Effector memory CD8-positive, alpha-beta T cell (primary cell): ENCODE measurements at places on chromosomes 16 and 17.
A peak's percentile ranks its signal among the peaks of the same experiment; 100 is the strongest.

- H3K27ac ChIP-seq = no peak overlapping the region
- H3K4me3 ChIP-seq = no peak overlapping the region
- peaks cover 47% of the 10 kb centered on the region for H3K4me1 ChIP-seq
Observed at GRCh38 chr17:76437467-76438402, 15.2 kb downstream of the UBE2O start.

DNA sequence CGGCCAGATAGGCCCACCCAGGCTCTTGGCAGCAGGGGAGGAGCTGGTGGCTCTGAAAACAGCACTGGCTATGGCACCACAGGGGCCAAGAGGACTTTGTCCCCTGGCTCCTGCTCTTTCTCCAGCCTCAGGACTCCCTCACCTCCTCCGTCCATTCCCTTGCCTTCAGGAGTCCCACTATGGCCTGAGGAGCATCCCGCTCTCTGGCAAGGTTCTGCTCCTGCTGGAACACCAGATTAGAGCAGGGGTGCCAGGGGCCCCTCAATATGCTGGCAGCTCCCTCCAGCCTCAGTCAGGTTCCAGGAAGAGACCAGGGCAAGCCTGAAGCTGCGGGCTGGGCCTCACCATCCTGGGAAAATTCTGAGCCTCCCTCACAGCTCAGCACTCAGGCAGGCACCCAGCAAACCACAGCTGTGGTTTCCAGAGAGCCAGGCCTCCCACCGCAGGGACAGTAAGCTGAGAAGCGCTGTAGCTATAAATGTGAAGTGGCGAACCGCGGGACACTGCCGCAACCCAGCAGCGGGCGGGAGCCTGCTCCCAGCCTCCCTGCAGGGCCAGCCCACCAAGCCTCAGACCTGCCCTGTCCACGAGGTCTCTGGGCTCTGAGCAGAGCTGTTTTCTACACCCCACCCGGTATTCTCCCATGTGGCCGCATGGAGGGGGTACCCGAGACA lies 25.7 kb downstream of the C17orf100 start:
- H3K4me3 ChIP-seq = peak overlapping the region; percentile 18
- H3K36me3 ChIP-seq = no peaks in the 10 kb centered on the region
- H3K4me1 ChIP-seq = peaks cover 4% of the 10 kb centered on the region
- peaks cover 47% of the 10 kb centered on the region for H3K27me3 ChIP-seq

- H3K27me3 ChIP-seq = no peaks in the 10 kb centered on the region
- H3K36me3 ChIP-seq = peaks cover 12% of the 10 kb centered on the region
- peak overlapping the region; percentile 87 for H3K27ac ChIP-seq
- DNase-seq = no peak
- H3K4me1 ChIP-seq = peaks cover 51% of the 10 kb centered on the region
- H3K4me3 ChIP-seq = no peak overlapping the region
Observed at GRCh38 chr16:79276501-79276900, 324.0 kb downstream of the MAF start.

DNA sequence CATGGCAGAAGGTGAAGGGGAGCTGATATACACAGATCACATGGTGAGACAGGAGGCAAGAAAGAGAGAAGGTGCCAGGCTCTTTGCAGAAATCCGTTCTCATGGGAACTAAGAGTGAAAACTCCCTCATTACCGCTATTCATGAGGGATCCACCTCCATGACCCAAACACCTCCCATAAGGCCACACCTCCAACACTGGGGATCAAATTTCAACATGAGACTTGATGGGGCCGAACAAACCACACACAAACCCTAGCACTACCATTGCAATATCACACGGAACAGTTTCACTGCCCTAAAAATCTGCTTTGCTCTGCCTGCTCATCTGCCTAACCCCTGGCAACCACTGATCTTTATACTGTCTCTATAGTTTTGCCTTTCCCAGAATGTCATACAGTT lies 34.8 kb downstream of the C17orf67 start:
- H3K27me3 ChIP-seq = no peaks in the 10 kb centered on the region
- no peaks in the 10 kb centered on the region for H3K4me1 ChIP-seq
- H3K4me3 ChIP-seq = no peak overlapping the region
- no peak for DNase-seq
- no peak overlapping the region for H3K27ac ChIP-seq

GRCh38 chr16:24544640-24545039 lies 5.3 kb downstream of the RBBP6 start:
- H3K4me3 ChIP-seq = peak overlapping the region; percentile 44
- no peaks in the 10 kb centered on the region for H3K27me3 ChIP-seq
- peaks cover 39% of the 10 kb centered on the region for H3K4me1 ChIP-seq
- DNase-seq = no peak
- H3K27ac ChIP-seq = peak overlapping the region; percentile 9

GRCh38 chr17:11871773-11872172 lies 125.5 kb downstream of the ZNF18 start:
- no peaks in the 10 kb centered on the region for H3K4me1 ChIP-seq
- H3K36me3 ChIP-seq = no peaks in the 10 kb centered on the region
- no peak for DNase-seq
- H3K27ac ChIP-seq = no peak overlapping the region
- peaks cover 13% of the 10 kb centered on the region for H3K27me3 ChIP-seq

- no peak overlapping the region for H3K27ac ChIP-seq
- H3K4me3 ChIP-seq = no peak overlapping the region
- no peaks in the 10 kb centered on the region for H3K36me3 ChIP-seq
Observed at GRCh38 chr17:70295731-70296130, 126.4 kb downstream of the KCNJ2 start.

DNA sequence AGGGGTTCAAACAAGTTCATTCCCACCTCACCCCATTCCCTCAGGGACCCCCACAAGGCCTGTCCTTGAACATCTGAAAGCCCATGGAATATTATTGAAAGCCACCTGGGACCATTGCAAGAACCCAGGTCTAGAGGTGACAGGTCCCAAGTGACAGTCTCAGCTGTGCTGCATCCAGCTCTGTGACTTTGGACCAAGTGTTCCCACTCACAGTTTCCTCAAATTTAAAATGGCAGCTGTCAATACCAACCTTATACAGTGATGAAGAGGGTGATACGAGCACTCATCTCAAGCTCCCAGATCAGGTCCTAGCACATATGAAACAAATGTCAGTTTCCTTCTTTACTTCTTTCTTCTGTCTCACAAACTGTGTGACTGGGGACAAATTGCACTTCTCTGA lies 9.1 kb downstream of the ERAL1 start:
- H3K27ac ChIP-seq = no peak overlapping the region
- H3K27me3 ChIP-seq = no peaks in the 10 kb centered on the region
- no peak for DNase-seq
- peaks cover 2% of the 10 kb centered on the region for H3K4me1 ChIP-seq
- H3K36me3 ChIP-seq = peaks cover 22% of the 10 kb centered on the region

DNA sequence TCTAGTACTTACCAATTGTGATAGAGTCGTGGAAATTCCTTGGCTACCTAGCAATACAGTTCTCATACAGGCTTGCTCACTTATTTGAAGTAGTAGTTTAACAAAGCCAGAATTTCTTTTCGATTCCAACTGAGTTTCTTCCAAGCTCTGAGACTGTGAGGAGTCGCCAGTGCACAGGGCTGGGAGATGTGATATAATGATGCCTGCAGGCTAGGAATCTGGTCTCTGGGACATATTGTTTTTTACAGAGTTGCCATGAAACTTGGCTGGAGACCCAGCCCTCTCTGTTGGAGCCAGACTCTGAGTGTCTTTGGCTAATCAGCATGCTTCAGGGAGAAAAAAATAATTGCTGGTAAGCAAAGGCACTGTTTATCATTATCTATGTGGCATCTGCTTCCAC lies 698.8 kb upstream of the GOT2 start:
- H3K27me3 ChIP-seq = no peaks in the 10 kb centered on the region
- no peaks in the 10 kb centered on the region for H3K4me1 ChIP-seq
- no peak for DNase-seq
- no peak overlapping the region for H3K4me3 ChIP-seq
- no peaks in the 10 kb centered on the region for H3K36me3 ChIP-seq

DNA sequence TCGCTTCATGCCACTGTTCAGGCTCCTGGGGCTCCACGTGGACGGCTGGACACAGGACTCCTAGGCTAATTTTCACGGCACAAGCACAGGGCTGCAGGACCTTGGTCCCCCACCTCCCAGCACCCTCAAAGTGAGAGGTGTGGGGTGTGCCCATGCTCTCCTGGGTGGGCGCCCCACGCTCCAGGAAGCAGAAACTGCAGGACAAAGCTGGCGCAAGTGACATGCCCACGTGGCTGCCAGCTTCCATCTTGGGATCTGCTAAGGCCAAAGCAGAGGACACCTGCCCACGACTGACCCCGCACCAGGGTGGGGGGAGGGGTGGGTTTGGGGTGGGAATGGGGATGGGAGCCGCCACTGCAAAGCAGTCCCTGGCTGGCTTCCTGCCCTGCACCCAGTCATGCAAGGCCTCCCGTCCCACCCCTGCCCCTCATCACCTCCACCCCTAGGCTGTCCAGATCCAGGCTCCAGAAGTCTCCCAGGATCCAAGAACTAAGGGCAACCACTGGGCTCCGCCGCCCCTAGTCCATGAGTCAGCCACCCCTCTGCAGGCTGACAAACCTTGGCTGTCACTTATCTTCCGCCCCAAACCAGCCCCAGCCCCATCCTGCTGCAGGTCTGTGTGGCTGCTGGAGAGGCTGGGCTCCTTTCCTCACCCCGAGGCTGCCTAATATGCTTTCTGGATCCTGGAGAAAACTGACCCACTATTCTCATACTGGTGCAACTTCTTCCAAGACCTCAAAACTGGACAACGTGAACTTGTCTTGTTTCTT lies 11.1 kb downstream of the USP6 start:
- DNase-seq = no peak
- H3K27ac ChIP-seq = no peak overlapping the region
- H3K4me1 ChIP-seq = no peaks in the 10 kb centered on the region
- peaks cover 57% of the 10 kb centered on the region for H3K27me3 ChIP-seq
- no peaks in the 10 kb centered on the region for H3K36me3 ChIP-seq

- peaks cover 10% of the 10 kb centered on the region for H3K36me3 ChIP-seq
- DNase-seq = peak; percentile 69
- H3K4me1 ChIP-seq = no peaks in the 10 kb centered on the region
- no peak overlapping the region for H3K27ac ChIP-seq
- no peak overlapping the region for H3K4me3 ChIP-seq
- no peaks in the 10 kb centered on the region for H3K27me3 ChIP-seq
Observed at GRCh38 chr16:2090777-2091546, 43.2 kb downstream of the TSC2 start.

GRCh38 chr17:28715217-28715616 lies 2.5 kb downstream of the RAB34 start:
- no peaks in the 10 kb centered on the region for H3K27me3 ChIP-seq
- DNase-seq = no peak
- H3K4me3 ChIP-seq = no peak overlapping the region

- no peaks in the 10 kb centered on the region for H3K36me3 ChIP-seq
- no peak overlapping the region for H3K4me3 ChIP-seq
- no peak overlapping the region for H3K27ac ChIP-seq
- no peak for DNase-seq
- H3K4me1 ChIP-seq = peaks cover 1% of the 10 kb centered on the region
- peaks cover 9% of the 10 kb centered on the region for H3K27me3 ChIP-seq
Observed at GRCh38 chr17:10754109-10754508, 24.3 kb upstream of the TMEM220 start.

GRCh38 chr17:56322991-56323390 lies 169.7 kb downstream of the ANKFN1 start:
- DNase-seq = no peak
- no peak overlapping the region for H3K27ac ChIP-seq
- H3K4me1 ChIP-seq = no peaks in the 10 kb centered on the region

- H3K27ac ChIP-seq = no peak overlapping the region
- no peaks in the 10 kb centered on the region for H3K27me3 ChIP-seq
- no peaks in the 10 kb centered on the region for H3K36me3 ChIP-seq
- no peaks in the 10 kb centered on the region for H3K4me1 ChIP-seq
Observed at GRCh38 chr16:57409870-57410587, 5.5 kb downstream of the CCL17 start.

GRCh38 chr17:81703747-81704654 lies 834 bp downstream of the MRPL12 start:
- H3K27me3 ChIP-seq = no peaks in the 10 kb centered on the region
- H3K4me3 ChIP-seq = peak overlapping the region; percentile 93
- H3K27ac ChIP-seq = peak overlapping the region; percentile 98
- H3K36me3 ChIP-seq = peaks cover 44% of the 10 kb centered on the region
- H3K4me1 ChIP-seq = peaks cover 20% of the 10 kb centered on the region
- DNase-seq = no peak

- H3K4me1 ChIP-seq = no peaks in the 10 kb centered on the region
- H3K4me3 ChIP-seq = no peak overlapping the region
- no peaks in the 10 kb centered on the region for H3K36me3 ChIP-seq
- H3K27me3 ChIP-seq = peaks cover 4% of the 10 kb centered on the region
- H3K27ac ChIP-seq = no peak overlapping the region
Observed at GRCh38 chr17:69198238-69198637, 30.4 kb downstream of the ABCA10 start.

DNA sequence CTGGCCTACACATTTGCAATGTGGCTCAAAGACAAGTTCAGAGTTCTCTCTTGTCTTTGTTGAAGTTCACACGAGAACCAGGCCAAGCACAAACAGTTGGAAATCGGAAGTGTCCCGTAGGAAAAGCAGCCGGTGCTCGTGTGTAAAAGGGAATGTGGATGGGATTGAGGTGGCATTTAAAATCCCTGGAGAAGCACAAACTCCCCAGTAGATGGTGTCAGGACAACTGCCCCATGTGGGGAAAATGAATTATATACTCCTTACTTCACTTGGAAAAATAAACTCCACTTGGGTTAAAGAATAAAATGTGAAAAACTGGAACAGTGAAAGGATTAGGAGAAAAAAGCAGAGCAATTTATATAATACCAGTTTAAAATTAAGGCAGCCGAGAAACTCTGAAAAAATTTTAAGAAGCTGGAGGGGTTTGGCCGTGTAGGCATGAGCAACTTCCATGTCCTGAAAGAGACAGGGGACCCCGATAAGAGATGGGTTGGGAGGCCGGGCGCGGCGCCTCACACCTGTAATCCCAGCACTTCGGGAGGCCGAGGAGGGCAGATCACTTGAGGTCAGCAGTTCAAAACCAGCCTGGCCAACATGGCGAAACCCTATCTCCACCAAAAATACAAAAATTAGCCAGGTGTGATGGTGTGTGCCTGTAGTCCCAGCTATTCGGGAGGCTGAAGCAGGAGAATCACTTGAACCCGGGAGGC lies 28.1 kb downstream of the CBFA2T3 start:
- no peaks in the 10 kb centered on the region for H3K4me1 ChIP-seq
- no peak overlapping the region for H3K27ac ChIP-seq
- DNase-seq = no peak
- peaks cover 32% of the 10 kb centered on the region for H3K27me3 ChIP-seq
- peaks cover 7% of the 10 kb centered on the region for H3K36me3 ChIP-seq

DNA sequence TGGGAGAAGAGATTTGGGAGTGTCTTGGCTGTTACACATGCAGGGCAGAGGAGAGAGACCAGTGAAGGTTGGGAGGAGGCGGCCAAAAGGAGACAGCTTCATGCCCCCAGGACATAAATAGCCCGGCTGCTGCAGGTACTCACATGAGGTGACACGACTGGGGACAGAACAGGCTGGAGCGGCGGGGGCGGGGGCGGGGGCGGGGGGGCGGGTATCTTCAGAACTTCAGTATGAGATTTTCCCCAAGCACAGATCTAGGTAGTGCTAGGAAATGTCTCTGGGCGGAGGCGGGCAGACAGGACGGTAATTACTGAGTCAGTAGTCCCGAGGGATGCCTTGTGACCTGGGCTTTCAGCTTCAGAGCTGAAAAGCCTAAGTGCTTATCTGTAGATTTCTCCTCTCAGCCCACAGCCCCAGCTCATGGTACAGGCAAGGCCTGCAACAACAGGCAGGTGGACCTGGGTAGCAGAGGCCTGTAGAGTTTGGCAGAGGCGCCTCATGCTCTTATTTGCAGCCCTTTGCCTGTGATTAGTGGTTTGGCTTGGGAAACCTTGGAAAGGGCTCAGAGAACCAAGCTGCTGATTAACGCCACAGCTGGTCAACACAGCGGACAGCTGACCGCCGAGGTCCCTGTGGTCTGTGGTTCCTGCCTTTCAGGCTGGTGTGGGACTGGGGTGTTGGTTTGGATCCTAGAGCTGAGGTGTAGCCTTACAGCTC lies 24.5 kb downstream of the UNK start:
- no peak overlapping the region for H3K27ac ChIP-seq
- DNase-seq = no peak
- peaks cover 7% of the 10 kb centered on the region for H3K4me1 ChIP-seq
- H3K27me3 ChIP-seq = no peaks in the 10 kb centered on the region
- no peak overlapping the region for H3K4me3 ChIP-seq
